Cardiac ventricle fibroblast (primary cell): ENCODE measurements at places on chromosomes 12 and 14. TPM values are rescaled to one million over a fixed set of nuclear protein-coding genes. Genes with fewer than 3 reads are reported as not detected.

BBOF1 gene
- 5.8 and 6.2 TPM in 2 replicates for total RNA-seq

COX8C gene
- not detected in 2 replicates for total RNA-seq

GALNT9 gene
- total RNA-seq = 0.59 and 0.81 TPM in 2 replicates

SLC6A13 gene
- total RNA-seq = 0.05 TPM in 1 of 2 replicates, not detected in the other

HSPA2 gene
- 3.6 and 4.0 TPM in 2 replicates for total RNA-seq
